ENCODE measurements at places on chromosomes 16 and 17. TPM values are rescaled to one million over a fixed set of nuclear protein-coding genes. Genes with fewer than 3 reads are reported as not detected.

DNA sequence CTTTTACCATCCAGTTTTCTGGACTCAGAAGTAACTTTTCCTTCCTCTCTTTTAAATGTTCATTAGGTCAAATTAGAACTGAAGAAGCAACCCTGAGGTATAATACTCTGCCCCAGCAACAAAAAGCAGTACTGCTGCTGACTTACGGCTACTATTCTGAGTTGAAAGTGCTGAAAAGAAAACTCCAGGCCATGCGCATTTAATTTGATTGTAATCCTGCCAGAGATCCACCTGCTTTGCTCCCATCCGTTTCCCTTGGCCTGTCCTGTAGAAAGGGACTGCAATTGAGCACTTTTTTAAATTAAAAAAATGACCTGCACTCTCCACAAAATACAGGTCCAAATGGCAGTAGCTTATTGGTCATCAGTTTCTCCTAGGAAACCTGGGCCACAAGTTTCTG lies 61.6 kb downstream of the PITPNC1 start:
- H3K36me3 ChIP-seq = no peaks in the 10 kb centered on the region
- H3K4me3 ChIP-seq = no peak overlapping the region
- DNase-seq = no peak
- no peaks in the 10 kb centered on the region for H3K27me3 ChIP-seq
- H3K27ac ChIP-seq = no peak overlapping the region

Gene SHBG
- total RNA-seq = not detected

Gene RPH3AL
- total RNA-seq = 5.6 TPM

DNA sequence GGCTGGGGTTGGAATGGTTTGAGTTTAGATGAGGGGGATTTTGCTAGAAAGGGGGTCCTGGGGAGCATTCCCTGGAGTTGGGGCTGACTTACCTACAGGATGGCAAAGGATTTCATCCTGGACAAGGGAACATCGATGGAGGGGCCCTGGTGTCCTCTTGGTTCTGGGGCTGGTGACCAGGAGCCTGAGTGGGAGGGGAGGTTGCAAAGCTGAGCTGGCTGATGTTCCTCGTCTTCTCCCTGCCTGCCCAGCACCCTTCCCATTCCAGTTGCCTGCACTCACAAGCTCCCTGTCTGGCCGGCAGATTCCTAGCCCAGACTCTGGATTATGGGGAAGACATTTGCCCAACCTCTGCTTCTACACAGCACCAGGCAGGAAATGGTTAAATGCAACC lies 37.2 kb downstream of the ITGAE start:
- H3K36me3 ChIP-seq = no peaks in the 10 kb centered on the region
- no peak for DNase-seq
- no peaks in the 10 kb centered on the region for H3K27me3 ChIP-seq
- H3K4me3 ChIP-seq = no peak overlapping the region
- no peak overlapping the region for H3K27ac ChIP-seq

Gene NUP88
- 128 TPM for total RNA-seq

DNA sequence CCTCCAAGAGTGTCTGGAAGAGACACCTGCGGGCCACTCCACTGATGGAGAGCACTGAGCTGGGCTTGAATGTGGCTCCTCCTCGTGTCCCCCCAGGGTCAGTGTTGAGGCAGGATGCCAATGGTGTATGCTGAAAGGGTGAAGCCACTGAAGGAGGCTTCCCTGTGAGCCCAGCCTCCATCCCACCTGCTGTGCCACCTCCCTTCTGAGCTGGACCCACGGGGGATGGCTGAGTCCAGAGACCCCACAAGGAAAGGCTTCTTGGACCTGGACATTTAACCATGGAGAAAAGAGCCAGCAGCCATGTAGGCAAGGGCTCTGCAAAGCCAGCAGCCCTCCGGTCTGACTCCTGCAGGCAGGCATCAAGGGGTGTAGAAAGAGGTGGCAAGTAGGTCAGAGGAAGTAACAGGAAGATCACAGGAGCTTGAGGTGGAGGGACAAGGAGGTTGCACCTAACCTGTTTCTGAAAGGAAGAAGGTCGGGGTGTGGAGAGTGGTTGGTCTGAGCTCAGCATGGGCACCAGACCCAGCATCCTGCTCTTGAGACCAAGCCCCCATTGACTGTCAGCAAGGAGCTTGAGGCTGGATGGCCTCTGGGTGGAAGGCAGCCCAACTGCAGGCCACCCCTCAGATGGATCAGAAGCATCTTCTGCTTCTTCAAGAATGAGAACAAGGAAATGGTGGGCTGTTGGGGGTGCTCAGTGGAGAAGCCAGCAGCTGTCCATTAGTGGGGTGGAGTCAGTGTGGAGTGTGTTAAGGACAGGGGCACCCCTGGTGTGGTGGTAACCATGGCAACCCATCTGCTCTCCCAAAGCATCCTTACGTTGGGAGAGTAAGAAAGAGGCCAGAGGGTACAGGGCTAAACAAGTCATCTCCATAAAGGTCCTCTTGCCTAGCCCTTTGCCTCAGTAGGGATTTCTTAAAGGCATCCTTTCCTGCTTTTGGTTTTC lies 80.7 kb downstream of the PLD6 start:
- DNase-seq = no peak
- peaks cover 39% of the 10 kb centered on the region for H3K4me1 ChIP-seq
- H3K27ac ChIP-seq = peak overlapping the region; percentile 25
- H3K27me3 ChIP-seq = no peaks in the 10 kb centered on the region

DNA sequence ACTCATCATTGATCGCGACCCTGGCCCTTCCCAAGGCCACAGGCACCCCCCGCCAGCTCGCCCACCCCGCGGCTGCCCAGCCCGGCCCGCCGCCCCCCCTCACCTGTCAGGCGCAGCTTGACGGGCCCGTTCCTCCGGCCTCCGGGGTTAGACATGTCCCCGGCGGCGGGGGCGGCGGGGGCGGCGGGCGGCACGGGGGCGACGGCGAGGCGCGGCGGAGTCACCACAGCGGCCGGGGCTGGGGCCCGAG lies 456 bp downstream of the SMURF2 start:
- H3K4me3 ChIP-seq = peak overlapping the region; percentile 64
- no peaks in the 10 kb centered on the region for H3K36me3 ChIP-seq
- H3K4me1 ChIP-seq = peaks cover 18% of the 10 kb centered on the region
- H3K27ac ChIP-seq = no peak overlapping the region
- no peak for DNase-seq

GRCh38 chr16:85880861-85881260 lies 18.1 kb upstream of the IRF8 start:
- no peaks in the 10 kb centered on the region for H3K4me1 ChIP-seq
- H3K27me3 ChIP-seq = no peaks in the 10 kb centered on the region
- no peak overlapping the region for H3K27ac ChIP-seq
- no peak for DNase-seq
- H3K36me3 ChIP-seq = no peaks in the 10 kb centered on the region
- H3K4me3 ChIP-seq = no peak overlapping the region

- peaks cover 17% of the 10 kb centered on the region for H3K4me1 ChIP-seq
- no peaks in the 10 kb centered on the region for H3K27me3 ChIP-seq
- DNase-seq = no peak
Observed at GRCh38 chr17:28858801-28859355, 4.1 kb downstream of the ERAL1 start.

DNA sequence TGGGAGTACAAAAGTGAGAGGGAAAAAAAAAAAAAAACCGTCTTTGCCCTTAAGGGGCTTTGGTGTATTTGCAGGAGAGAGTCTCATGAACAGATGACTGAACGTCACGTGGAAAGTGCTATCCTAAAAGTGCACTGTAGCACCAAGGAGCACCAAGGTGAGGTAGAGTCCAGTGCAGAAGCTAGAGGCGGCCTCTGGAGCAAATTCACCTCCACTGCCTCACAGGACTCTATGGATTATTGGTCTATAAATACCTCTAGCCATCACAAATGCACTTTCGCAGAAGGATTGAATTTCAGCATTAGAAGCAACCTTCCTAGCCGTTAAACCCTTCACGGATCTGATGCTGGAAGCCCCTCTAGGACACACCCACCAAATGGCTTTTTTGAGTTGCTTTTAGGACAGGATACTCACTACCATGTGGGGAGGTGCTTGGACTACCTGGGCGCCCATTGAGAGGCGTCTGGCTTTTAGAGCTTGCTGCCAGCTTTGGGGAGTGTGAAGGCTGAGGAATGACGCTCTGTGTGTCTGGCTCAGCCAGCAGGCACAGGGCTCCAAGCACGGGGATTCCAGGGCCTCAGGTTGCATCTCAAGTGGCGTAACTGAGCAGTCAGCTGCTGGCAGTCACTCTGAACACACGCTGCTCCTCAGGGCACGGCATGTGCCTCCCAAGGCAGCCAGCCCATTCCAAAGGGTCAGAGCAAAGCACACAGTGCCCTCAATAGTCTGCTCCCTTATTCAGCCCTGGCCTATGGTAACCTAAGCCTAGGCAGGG lies 52.7 kb downstream of the CDRT4 start:
- no peaks in the 10 kb centered on the region for H3K27me3 ChIP-seq
- no peak overlapping the region for H3K27ac ChIP-seq
- no peak overlapping the region for H3K4me3 ChIP-seq
- H3K4me1 ChIP-seq = no peaks in the 10 kb centered on the region

- no peak for DNase-seq
- H3K27ac ChIP-seq = no peak overlapping the region
- H3K27me3 ChIP-seq = no peaks in the 10 kb centered on the region
- H3K4me3 ChIP-seq = no peak overlapping the region
Observed at GRCh38 chr16:55653106-55653505, 2.7 kb upstream of the SLC6A2 start.

GRCh38 chr17:54950116-54950515 lies 18.3 kb downstream of the COX11 start:
- H3K4me3 ChIP-seq = no peak overlapping the region
- no peak for DNase-seq
- H3K27ac ChIP-seq = no peak overlapping the region
- no peaks in the 10 kb centered on the region for H3K36me3 ChIP-seq
- no peaks in the 10 kb centered on the region for H3K4me1 ChIP-seq

DNA sequence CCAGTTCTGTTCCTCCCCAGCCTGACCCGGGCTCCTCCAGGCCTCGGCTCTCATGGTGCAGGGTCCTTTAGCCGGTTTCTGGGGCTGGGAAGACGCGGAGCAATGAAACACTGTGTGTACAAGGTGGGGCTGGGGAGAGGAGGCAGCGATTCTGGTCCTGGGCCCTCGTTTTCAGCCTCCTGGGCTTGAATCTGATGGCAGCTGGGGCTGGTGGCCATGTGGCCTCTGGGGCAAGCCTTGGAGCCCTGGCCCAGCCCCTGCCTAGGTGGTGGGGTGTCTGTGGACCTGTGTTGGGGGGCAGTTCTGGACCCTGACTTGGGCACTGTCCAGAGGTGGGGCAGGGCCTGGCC lies 4.1 kb downstream of the FOXJ1 start:
- H3K4me1 ChIP-seq = peaks cover 23% of the 10 kb centered on the region
- no peaks in the 10 kb centered on the region for H3K27me3 ChIP-seq
- DNase-seq = no peak
- no peak overlapping the region for H3K27ac ChIP-seq
- H3K4me3 ChIP-seq = no peak overlapping the region
- no peaks in the 10 kb centered on the region for H3K36me3 ChIP-seq

- DNase-seq = no peak
- peaks cover 43% of the 10 kb centered on the region for H3K4me1 ChIP-seq
- H3K27me3 ChIP-seq = no peaks in the 10 kb centered on the region
- peak overlapping the region; percentile 96 for H3K4me3 ChIP-seq
- peak overlapping the region; percentile 89 for H3K27ac ChIP-seq
Observed at GRCh38 chr17:35808240-35808961, 883 bp upstream of the TAF15 start.

Gene EVI2A
- 77.4 TPM for total RNA-seq

DNA sequence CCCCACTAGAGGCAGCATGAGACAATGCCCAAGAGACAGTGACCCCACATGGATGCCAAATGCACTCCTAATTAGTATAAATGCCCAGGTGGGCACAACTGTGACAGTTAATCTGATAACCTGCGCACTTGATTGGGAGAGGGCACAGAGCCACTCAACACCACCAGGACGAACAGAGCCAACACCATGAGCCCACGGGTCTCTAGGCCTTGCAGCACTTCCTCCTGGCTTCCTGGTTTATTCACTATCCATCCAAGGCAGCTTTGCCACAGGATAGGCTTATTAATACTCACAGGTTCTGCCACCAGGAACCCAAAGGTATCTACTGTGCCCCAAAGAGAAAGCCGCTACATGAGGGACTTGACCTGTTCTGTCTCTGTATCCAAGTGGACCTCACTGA lies 14.9 kb downstream of the AXIN2 start:
- H3K27ac ChIP-seq = no peak overlapping the region
- no peak for DNase-seq
- no peak overlapping the region for H3K4me3 ChIP-seq
- peaks cover 3% of the 10 kb centered on the region for H3K36me3 ChIP-seq

Gene MYOCD
- not detected for total RNA-seq

Gene CCDC78
- total RNA-seq = 2.5 TPM

- no peak for DNase-seq
- no peaks in the 10 kb centered on the region for H3K36me3 ChIP-seq
Observed at GRCh38 chr16:74761665-74762064, 13.0 kb downstream of the FA2H start.
